GM12891 (cell line): ENCODE measurements at places on chromosomes 12 and 14.

- DNase-seq, result no peak
These were observed 5.4 kb upstream of the CIPC start for GRCh38 chr14:77092676-77093075.

DNA sequence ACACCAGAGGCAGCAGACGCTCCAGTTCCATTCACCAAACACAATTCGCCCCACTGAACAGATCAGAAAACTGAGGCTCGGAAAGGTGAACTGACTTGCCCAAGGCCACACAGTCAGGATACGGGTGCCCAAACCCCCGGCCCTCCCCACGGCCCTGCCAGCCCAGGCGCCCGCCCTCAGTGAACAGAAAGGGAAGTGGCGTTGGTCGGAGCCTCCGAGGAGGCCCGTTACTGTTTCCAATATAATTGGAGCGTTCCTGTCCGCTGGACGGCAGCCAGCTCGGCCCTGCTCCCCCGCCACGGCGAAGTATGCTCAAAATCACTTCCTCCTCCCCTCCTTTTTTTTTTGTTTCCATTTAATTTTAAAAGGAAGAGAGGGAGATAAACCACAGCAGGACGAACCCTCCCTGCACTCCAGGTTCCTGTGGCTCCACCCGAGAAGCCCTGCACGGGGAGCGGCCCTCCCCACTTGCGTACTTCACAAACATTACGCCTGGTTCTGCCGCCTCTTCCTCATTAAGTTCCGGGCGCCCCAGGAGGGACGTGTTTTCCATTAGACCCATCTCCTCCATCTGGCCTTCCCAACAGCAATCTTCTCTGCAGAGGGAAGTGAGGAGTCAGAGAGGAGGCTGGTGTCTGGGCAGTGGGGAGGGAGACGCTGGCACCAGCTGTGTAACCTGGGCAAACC lies 61.1 kb downstream of the NCOR2 start:
- no peak for DNase-seq

GRCh38 chr12:80868576-80868975 lies 69.2 kb downstream of the LIN7A start:
- no peak for DNase-seq

DNA sequence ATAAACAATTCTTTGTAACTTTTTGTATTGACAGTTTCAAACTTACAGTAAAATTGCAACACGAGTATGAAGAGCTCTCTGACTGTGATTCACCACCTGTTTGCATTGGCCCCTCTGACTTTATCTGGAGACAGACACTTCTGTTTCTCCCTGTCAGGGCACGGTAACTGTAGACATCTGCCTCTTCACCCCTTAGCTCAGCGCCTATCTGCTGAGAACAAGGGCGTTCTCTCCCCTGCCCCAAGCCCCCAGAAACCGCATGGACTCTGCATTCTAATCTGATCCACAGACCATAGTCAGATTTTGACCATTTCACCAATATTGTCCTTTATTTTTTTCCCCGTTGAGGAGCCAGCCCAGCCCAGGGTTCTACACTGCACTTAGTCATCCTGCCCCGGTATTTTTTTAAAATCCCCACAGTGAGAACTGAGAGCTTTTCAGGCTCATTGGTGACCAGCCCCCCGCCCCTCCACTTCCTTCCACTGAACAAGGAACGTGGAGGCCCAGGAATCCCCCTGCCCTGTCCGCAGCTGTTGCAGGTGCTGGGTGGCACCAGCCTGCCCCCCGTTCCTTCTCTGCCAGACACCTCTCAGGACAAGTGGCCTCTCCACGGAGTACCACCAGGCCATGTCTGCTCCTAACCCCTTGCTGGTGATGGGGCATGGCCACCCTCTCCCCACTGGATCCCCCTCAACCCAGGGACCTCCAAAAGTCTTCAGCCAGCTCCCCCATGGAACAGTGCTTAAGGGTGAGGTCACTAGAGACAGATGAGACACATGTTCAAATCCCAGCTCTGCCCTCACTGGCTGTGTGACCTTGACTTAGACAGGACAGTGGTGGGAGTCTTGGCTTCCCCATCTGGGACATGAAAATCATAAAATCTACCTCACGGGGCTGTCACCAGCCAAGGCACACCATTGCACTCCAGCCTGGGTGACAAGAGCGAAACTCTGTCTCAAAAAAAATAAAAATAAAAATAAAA lies 11.2 kb downstream of the RHOF start:
- no peak for DNase-seq

- no peak for DNase-seq
These were observed 19.1 kb downstream of the RPAP3 start for GRCh38 chr12:47686645-47687240.

GRCh38 chr14:75392686-75393641 lies 34.9 kb upstream of the JDP2 start:
- no peak for DNase-seq

- peak; percentile 15 for DNase-seq
These were observed 82.0 kb downstream of the CATSPERB start for GRCh38 chr14:91649930-91650329.

DNA sequence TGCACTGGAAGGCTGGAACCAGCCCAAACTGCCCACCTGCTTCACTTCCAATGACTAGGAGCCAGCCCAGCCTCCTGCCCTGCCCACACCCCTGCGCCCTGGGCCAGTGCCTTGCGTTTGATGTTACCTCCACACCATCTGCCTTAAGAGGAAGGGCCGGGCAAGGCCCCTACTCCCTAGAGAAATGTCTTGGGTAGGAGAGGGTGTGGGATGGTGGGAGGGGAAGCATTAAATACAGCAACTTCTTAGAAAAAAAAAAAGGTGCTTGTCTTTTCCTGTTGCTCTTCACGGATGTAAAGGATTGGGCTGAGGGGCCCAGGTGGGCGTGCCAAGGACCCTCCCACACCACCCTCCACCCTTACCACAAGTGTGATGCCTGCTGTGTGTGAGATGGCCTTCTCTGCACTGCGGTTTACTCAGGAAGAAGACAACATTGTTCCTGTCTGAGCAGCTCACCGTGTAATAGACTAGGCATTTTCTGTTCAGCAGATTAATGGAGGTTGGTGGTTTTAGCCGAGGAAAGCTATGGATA lies 99.9 kb downstream of the NINJ2 start:
- DNase-seq, result no peak

GRCh38 chr14:61588419-61588901 lies 106.9 kb upstream of the HIF1A start:
- no peak for DNase-seq

GRCh38 chr14:105939810-105940508 lies 413.6 kb downstream of the TMEM121 start:
- no peak for DNase-seq

GRCh38 chr12:77979597-77980250 lies 149.0 kb downstream of the NAV3 start:
- no peak for DNase-seq

GRCh38 chr12:88362439-88362838 lies 217.8 kb downstream of the KITLG start:
- no peak for DNase-seq

DNA sequence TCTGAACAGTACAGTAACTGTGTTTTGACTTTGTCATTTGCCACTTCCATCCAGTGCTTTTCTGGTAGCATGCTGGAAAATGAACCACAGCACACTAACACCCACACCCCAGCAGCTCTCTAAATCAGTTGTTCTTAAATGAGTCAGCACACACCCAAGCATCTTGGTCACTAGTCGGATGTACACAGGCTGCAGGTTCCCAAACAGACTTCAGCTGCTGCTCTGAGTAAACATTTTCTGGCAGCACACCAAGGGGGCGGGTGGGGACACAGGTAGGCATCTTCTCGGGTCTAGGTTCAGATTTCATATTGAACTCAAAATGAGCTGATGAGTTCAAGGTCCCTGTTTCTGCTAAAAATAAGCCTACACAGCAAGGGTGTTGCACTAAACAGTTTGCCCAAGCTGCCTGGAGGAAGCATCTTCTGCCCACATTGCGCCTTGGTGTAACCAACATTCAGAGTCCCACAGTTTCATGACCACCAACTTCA lies 39.8 kb downstream of the IFNG start:
- peak; percentile 20 for DNase-seq

GRCh38 chr12:131370791-131371347 lies 340.0 kb upstream of the SFSWAP start:
- DNase-seq, result no peak

GRCh38 chr12:131357185-131357747 lies 353.6 kb upstream of the SFSWAP start:
- DNase-seq, result no peak

DNA sequence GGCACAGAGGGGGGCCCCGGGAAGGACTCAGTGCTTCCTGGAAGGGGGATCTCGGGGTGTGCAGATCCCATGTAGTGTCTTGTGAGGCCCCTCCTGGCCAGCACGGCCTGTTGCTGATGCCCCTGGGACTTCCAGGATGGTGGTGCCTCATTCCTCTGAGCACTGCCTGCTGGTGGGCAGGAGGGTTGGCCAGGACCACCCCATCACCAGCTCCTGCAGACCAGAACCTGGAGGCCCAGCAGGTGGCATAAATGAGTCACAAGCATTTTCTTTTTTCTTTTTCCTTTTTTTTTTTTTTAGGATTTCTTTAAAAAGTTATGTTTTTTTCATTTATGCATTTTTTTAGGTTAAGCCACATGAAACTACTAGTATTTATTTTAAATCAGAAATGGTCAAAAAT lies 8.0 kb downstream of the MMP17 start:
- DNase-seq, result no peak

DNA sequence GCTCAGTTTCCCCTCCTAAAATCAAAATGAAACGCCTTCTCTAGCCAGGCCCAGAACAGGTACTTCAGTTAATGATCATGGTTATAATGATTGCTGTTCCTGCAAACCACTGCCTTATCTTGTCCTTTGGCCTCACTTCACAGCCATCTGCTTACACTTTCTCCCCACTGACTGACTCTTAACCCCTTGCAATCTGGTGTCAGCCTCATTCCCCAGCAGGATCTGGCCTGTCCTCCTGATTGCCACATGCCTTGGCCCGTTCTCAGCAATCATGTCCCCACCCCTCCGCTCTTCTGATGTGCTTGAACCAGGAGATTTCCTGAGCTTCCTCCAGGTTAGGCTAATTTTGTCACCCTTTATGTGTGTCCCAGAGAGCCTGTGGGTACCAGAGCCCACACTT lies 64.5 kb downstream of the KCNA1 start:
- no peak for DNase-seq

GRCh38 chr14:32230695-32231280 lies 27.7 kb upstream of the RNU6-8 start:
- DNase-seq, result no peak

- DNase-seq, result peak; percentile 38
These were observed 575 bp downstream of the NAA30 start for GRCh38 chr14:57390806-57391516.

GRCh38 chr12:111757361-111758119 lies 9.2 kb upstream of the ALDH2 start:
- DNase-seq, result peak; percentile 52

- no peak for DNase-seq
These were observed 422.1 kb downstream of the RPS29 start for GRCh38 chr14:49164074-49164473.

GRCh38 chr14:103960457-103961055 lies 18.2 kb upstream of the RD3L start:
- no peak for DNase-seq

DNA sequence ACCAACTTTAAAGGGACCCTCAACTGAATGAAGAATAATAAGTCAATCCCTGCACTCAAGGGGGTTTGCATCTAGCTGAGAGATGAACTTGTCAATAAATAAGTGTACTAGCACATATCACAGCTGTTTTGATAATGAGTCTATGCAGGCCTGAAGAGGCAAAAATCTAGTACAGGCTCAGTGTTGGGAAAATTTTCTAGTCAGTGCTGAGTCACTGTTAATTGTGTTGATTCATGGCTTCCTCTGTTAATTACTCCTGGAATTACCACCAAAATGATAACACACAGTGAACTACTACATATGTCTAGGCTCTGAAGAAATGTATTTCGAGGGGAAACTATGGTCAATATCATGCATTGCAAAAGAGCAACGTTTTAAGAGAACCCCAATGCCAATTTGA lies 18.9 kb downstream of the SNRPF start:
- no peak for DNase-seq

- no peak for DNase-seq
These were observed 268.7 kb upstream of the TBX3 start for GRCh38 chr12:114952573-114953271.

GRCh38 chr12:116196752-116197718 lies 80.5 kb downstream of the MED13L start:
- no peak for DNase-seq

DNA sequence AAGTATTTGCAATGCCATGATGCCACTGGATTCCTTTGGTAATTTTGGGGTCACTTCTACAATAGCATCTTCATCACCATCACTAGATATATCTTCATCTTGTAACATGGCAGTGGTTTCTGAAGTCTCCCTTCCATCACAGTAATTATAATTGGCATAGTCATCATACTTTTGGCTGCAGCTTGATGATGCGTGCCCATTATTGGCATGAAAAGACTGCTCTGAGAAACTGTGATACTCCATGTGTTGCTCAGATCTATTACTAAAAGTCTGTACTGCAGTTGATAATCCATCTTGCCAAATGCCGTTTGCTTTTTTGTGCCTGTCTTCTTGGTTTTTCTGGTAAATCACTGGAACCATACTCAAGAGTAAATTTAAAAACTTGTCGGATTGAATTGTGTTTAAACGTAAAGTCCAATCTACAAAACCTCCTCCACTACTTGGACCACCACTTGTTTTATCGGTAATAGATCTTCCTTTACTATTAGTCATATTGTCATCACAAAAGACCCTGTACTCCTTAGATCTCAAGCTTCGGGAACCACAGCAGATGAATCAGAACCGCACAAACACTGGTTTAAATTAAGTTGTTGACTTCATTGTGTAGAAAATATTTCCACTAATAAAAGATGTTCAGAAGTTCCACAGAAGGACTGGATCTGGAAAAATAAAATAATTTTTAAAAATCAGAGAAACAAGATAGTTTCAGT lies 29.9 kb downstream of the SLC41A2 start:
- no peak for DNase-seq

DNA sequence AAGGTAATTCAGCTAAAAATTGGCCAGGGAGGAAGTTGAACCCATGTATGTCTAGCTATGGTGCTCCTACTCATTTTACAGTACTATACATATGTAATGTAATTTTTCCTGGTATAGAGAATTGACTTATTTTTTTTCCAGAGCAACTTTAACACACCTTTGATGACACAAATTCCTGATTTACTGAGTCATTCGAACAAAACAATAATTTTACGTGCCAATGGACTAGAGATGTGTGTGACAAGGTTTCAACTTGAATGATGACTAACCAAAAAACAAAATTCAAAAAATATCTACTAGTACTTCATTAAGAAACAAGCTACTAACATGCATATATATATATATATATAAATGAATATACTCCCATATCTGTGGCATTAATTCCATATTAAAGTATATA lies 180.5 kb downstream of the KITLG start:
- DNase-seq, result no peak

- no peak for DNase-seq
These were observed 13.5 kb upstream of the ZDHHC22 start for GRCh38 chr14:77155083-77155482.

- no peak for DNase-seq
These were observed 14.3 kb upstream of the DYNC1H1 start for GRCh38 chr14:101950100-101950499.
